ENCODE measurements at places on chromosomes 1 and 21.

DNA sequence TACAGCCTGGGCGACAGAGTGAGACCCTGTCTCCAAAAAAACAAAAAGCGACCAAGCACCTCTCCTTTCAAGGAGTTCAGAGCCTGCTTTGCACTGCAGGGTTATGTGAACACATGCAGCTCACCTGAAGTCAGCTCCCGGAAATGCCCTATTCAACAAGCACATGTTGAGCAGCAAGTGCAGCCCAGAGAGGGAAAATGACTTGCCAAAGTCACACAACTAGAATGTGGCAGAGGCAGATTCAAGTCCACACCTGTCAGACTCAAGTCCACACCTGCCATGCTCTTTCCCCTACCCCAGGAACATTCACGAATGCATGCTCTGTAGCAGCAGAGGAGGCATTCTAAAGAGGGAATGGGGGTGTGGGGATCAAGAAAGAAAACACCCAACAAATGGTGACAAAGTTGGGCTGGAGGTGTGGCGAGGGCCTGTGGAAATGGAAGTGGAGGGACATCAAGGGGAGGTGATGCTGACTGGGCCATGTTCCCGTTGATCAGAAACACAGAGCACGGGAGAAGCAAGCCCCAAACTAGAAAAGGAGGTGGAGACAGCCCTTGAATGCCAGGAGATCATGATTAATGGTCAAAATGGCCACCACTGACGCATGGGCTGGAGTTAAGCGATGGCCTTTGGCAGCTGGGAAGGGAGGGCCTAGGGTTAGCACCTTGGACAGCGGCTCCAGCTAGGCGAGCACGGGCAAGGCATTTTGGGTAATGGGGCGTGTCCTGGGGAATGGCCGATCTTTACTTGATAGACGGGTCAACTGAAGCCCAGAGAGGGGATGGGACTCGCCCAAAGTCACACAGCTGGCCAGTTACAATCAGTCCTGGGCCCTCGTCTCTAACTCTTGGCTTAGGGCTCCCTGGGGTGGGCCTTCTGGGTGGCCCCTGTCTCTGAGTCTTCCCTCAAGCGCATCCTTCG, 21.5 kb downstream of the RAP1GAP start:
- no peak for DNase-seq

DNA sequence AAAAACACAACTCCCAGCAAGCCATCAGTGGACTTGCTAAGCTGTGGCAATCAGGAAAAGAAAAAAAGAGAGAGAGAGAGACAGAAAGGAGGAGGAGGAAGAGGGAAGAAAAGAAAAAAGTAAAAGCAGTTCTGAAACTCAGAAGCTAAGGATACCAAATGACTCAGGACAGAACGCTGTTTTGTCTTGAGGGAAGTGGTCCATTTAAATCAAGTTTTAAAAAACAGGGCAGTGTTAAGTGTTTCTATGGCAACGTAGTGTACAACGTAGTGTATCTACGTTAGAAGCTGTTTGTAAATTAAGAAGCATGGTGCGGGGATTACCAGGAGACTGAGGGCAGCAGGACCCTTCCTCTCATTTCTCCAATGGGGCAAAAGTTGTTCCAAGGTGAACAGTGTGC, 5.8 kb downstream of the ADORA3 start:
- DNase-seq: no peak

DNA sequence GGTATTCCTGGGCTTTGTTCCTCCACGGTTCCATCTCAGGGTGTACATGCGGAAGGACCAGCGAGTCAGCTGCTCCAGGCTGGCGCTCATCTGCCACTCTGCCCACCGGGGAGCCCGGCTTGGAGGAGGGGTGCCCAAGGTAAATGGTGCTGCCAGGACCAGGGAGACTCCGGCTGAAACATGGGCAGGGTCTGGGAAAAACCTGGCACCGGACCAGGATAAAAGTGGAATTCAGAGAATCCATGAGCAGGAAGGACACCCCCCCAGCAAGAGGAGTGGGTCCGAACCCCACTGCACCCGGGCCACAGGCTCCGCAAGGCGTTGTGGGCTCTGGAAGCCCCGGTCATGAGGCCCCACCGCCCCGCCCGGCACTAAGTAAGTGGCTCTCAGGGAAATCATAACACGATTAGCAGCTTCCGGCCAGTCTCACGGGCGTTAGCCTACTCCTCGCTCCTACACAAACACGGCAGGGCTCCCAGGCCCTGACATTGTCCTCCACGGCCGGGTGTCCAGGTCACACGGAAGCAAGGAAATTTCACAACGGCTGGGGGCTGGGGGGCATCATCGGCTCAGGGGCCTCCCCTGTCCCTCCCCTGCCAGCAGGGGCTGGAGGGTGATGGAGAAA, 21.1 kb downstream of the MEGF6 start:
- DNase-seq: no peak

DNA sequence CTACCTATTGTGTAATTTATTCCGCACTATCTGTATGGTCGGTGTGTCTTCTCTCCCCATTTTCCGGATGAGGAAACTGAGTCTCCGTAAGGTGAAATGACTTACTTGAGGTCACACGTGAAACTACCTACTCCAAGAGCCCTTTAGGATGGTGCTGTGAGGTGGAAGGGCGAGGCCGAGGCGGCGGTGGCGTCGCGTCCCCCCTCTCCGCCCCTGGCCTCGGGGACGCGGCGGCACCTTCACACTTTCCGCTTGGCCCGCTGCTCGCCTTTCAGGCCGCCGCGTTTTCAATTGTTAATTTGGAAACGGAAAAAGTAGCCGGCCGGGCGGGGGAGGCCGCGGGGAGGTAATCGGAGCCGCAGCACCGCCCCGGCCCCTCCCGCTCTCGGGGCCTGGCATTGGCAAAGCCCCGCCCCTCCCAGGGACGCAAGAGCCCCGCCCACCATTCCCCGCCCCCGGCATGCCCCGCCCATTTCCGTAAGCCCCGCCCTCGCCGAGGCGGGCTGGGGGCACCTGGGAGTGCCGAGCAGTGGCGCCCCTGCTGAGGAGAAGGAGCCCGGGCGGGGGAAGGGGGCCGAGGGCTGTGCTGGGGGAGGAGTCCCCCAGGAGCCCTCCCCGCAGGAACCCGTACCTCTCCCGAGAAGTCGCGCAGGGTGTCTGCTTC, 18.6 kb downstream of the KCNQ4 start:
- peak; percentile 82 for DNase-seq

- no peak for DNase-seq
These were observed 252.2 kb downstream of the RPS6KC1 start for GRCh38 chr1:213303286-213303685.

DNA sequence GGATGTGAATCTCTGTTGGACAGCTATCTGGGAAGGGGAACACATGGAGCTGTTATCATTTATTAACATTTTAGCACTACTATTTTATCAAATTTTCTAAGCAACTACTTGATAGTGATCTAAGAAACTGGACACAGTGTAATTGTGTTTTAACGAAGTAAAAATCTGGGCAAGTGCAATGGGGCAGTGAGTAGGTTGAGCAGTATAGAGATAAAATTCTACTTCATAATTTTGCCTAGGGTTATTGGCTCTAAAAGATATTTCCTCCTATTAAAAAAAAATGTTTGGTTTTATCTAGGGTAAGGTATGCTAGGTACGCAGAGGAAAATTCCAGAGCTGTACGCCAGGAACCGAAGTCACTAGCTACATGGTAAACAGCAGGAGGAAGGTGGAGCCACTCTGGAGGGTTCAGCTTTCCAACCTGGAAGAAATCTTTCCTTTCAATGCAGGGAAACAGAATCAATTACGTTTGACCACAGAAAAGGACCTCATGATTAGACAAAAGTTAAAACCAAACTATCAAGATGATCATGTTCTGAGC, 43.3 kb downstream of the BCAR3 start:
- no peak for DNase-seq

DNA sequence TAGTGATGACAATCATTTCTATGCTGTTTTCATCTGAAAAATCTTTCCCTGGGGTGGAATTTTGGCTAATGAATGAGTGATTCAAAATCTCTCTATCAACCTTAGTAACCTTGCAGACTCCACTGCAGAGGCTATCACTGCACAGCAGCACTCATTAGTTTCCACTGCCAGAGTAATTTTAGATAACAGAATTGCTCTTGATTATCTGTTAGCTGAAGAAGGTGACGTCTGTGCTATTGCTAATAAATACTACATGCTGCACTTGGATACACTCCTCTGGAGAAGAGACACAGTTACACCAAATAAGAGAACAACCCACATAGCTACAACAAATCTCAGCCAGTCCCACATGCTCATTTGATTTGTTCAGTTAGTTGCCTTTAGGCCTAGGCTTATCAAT, 1348.4 kb downstream of the NCAM2 start:
- no peak for DNase-seq

DNA sequence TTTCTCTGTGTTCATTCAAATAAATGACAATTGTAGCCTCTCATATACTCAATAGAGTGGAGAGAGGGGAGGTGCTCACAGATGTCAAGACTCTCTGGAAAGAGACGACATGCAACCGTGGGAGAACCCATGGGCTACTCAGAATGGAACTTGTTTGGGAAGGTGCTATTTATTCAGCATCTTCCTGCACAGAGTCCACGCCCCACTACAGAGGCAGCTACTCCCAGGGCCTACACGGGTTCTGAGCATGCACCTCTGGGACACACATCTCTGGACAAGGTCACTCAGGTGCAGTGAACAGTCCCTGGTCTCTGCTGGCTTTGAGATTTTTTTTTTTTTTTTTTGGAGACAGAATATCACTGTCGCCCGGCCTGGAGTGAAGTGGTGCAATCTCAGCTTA, 64.1 kb downstream of the NID1 start:
- DNase-seq: no peak

DNA sequence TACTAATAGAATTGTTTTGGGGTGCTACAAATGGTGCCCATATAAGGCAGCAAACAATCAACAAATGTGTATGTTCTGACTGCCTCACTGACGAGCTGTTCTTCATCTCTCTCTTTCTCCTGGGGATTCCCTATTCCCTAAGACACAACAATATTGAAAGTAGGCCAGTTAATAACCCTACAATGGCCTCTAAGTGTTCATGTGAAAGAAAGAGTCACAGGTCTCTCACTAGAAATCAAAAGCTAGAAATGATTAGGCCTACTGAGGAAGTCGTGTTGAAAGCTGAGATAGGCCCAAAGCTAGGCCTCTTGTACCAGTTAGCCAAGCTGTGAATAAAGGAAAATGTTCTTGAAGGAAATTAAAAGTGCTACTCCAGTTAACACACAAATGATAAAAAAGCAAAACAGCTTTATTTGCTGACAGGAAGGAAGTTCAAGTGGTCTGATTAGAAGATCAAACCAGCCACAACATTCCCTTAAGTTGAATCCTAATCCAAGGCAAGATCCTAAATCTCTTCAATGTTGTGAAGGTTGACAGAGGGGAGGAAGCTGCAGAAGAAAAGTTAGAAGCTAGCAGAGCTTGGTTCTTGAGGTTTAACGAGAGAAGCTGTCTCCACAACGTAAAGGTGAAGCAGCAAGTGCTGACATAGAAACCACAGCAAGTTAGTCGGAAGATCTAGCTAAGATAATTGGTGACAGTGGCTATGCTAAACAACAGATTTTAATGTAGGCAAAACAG, 26.3 kb downstream of the ATP2B4 start:
- DNase-seq: no peak

DNA sequence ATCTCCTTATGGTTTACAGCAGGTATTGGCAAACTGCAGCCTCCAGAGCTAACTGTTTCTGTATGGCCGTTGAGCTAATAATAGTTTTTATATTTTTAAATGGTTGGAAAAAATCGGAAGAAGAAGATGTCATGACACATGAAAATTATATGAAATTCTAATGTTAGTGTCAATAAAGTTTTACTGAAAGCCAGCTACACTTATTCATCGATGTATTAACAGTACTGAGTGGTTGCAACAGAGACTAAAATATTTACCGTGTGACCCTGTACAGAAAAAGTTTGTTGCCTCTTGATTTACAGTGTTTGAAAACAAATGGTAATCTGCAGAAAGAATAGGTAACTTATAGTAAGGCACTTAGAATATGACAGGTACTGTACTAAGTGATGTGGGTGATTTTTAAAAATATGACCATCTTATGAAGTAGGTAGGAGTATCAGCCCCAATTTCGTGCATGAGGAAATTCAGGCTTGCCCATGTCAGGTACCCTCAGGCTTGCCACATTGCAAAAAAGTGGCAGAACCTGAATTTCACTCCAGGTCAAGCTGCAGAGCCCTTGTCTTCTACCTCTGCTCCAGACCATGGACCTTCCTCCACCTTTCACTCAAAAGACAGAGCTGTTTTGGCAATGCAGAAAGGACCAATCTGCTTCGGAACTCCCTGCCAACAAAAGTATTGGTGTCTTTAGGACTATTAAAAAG, 311.9 kb upstream of the RUNX1 start:
- no peak for DNase-seq

- DNase-seq: no peak
These were observed 72.4 kb upstream of the TIAM1 start for GRCh38 chr21:31416465-31416864.

DNA sequence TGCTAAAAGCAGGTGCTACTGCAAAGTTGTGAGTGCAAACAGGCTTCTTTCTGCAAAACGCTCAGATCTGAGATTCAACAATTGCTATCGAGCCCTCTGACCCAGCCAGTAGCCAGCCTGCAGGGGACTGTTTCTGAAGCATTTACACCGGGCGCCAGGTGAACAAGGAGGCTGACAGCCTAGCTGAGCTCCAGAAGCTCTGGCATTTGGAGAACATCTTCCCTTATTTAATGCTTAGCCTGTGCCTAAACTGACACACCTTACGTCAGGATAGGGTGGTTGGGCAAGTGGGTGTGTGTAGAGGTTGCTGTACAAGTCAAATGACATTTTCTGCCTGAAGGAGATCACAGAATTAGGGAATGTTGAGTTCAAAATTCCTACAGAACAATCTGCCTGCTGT, 15.8 kb upstream of the PLA2G2C start:
- no peak for DNase-seq

- DNase-seq: no peak
These were observed 165.4 kb upstream of the C8B start for GRCh38 chr1:57131257-57131656.

DNA sequence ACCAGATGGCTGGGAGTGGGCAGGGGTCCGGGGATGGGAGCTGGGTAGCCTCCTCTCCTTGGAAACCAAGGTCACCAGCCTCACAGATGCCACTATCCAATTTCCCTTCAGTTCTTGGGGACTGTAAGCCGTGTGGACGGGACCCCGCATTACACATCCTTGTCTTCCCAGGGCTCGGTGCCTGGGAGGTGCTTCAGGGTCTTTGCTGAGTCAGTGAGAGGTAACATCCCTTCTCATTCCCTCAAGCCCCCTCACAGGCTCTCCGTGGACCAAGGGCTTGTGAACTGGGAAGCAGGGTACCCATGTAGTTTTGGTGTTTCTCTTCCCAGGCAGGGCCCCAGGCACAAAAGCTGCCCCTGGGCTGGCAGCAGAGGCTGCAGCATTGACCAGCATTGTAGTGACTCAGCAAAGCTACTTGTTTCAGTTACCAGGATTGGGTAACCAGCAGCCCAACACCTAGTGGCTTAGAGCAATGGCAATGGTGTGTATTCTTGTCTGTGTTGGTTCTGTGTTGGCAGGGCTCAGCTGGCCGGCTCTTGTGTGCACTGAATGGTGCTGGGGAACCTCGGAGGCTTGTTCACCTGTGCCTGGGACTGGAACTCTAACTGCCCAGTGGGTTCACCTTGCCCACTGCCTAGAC, 24.6 kb upstream of the PCBP3 start:
- DNase-seq: no peak

GRCh38 chr1:183242556-183242955, 56.5 kb downstream of the LAMC2 start:
- DNase-seq: no peak

- no peak for DNase-seq
These were observed 234.8 kb downstream of the GPR52 start for GRCh38 chr1:174682419-174683008.

All from activated CD8-positive, alpha-beta memory T cell treated with anti-CD3 and anti-CD28 coated beads for 1 hour (primary cell).